ENCODE measurements at places on chromosomes 12 and 14.

DNA sequence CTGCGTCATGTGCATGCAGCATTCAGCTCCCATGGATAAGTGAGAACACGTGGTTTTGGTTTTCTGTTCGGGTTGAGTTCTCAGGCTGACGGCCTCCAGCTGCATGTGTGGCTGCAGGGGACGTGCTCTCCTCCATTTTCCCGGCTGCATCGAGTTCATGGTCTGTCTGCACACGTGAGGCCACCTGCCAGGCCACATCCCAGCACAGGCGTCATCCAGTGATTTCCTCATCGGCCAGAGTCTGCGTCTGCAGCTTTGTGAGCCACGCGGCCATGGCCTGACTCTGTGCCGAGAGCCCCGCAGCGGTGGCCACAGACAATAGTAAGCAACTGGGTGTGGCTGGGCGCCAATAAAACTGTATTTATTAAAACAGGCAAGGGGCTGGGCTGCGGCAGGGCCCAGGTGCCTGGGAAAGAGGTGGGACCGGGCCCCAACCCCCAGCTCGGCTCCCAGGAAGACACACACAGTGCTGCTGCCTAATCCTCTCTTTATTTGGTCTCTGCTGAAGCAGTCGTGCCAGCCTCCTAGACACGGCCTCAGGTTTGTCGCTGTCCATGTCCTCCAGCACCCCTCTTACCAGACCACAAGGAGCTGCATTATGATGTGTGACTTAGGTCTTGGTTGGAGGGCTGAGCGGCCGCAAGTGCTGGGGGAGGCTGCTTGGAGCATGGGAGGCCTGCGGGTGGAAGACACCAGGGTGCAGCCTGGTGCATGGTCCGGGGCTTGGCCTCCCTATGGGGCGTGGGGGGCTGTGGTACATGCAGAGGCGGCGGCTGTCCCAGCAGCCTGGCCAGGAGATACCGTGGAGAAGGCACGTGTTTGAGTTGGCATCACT, 52.0 kb downstream of the NOC4L start:
- DNase-seq, result no peak

- DNase-seq, result no peak
These were observed 32.9 kb downstream of the ALKBH1 start for GRCh38 chr14:77674931-77675330.

- DNase-seq, result peak; percentile 54
These were observed 6.0 kb downstream of the ALKBH2 start for GRCh38 chr12:109087250-109087649.

DNA sequence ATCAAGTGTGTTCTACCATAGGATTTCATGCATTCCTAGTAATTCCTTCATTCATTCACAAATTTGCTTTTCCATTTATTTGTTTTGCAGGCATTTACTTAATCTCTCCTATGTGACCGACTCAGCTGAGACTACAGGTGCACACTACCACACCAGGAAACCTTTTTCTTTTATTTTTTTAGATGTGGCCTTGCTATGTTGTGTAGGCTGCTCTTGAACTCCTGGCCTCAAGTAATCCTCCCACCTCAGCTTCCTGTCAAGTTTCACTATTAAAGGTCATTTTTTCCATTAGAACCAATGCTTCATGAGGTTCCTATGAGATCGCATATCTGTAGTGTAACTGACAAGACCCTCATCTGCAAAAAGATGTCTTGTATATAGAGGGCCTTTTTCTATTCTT, 1218.7 kb downstream of the VRK1 start:
- no peak for DNase-seq

- peak; percentile 73 for DNase-seq
These were observed 411.1 kb downstream of the TMEM121 start for GRCh38 chr14:105937253-105938054.

DNA sequence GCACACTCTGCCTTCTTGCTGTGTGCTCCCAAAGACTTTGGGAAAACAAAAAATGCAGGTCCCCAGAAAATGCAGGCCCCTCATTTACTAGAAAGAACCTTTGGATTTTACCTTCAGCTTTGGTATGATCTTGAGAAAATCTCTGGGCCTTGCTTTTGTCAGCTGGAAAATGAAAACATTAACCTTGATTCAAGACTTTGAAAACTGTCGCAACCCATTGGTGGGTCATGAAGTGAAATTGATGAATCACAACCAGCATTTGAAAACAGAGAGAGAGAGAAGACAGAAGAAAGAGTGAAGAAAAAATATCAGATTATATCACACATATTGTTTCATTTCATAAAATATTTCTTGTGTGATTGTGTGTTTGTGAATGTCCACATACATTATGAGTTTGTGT, 322.5 kb downstream of the ZFP36L1 start:
- DNase-seq, result no peak

- DNase-seq, result peak; percentile 100
These were observed at the start of gene SPTLC2 for GRCh38 chr14:77616454-77617229. SPTLC2 (minus strand) TSS chr14:77616637; CDS start chr14:77616579, 58 bp downstream.

GRCh38 chr12:122244565-122245371, 18.9 kb upstream of the DIABLO start:
- DNase-seq, result no peak

GRCh38 chr12:63382930-63383329, 231.9 kb upstream of the AVPR1A start:
- no peak for DNase-seq

GRCh38 chr12:51224625-51225024, 6.8 kb upstream of the POU6F1 start:
- DNase-seq, result no peak

DNA sequence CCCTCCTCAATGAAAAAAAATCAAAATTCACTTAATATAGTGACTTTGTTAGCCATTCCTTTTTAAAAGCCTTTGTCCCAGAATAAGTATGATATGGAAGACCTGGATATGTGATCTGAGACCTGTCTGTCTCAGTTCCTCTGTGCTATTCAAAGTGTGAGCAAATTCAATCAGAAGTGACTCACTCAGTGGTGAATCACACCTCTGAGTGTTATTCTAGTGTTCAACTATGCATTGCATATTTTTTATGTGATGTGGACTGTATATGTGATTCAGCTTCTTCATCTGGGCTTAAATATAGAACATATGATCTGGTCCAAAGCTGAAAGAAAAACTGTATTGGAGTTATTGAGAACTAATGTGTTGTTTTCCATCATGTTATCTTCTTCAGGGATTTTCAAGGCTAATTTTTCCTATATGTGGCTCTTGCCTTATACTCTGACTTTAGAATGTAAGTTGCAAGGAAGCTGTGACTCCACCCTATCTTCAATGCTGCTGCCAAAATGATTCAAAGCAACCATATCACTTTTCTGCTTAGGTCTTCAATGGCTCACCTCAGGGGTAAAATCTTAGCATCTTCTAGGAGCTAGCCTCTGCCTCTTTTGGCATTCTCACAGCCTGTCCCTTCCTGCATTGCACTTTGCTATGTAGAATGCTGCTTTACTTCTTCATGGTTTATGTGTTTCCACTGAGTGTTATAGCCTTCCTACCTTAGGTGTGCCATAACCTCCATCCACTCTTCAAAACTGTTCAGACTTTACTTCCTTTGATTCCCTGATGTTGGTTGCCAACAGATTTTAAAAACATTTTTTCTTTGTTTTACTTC, 169.8 kb downstream of the OTOGL start:
- DNase-seq, result no peak

DNA sequence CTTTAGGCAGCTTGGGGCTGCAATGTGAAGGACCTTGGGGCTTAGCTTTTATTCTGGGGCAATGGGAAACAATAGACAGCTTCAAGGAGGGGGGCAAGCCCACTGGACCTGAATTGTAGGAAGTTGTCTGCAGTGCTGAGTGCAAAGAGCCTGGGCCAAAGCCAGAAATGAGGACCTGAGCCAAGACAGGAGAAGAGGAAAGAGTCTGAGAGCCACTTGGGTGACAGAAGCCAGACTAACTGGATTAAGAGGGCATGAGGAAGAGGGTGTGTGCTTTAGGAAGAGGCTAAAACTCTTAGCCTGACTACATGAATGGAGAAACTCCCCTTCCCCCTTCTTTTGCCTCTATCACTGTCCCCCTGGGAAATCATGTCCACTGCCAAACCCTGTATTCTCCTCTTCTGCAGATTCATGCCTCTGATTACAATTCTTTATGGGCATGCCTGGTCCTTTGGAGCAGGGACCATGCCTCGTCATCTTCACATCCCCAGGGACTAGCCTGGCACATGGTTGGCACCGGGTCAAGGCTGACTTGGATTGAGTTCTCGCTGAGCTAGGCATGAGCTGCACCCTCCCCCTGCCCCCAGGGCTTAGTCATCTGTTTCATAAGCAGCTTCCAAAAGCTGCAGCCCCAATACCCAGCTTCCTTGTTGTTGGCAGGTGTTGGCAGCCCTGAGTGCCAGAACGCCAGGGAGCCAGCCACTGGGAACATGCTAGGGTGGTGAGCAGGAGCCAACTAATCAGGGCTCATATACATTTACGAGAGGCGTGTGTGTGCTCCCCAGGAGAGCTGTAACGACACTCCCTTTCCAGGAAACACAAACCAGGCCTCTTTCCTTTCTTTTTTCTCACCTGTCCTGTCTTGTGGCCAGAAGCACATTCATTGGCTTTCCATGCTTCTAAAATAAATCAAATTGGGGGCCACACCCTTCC, 27.7 kb upstream of the JDP2 start:
- DNase-seq, result no peak

- DNase-seq, result no peak
These were observed 27.0 kb downstream of the PDE6H start for GRCh38 chr12:14999695-15000365.

DNA sequence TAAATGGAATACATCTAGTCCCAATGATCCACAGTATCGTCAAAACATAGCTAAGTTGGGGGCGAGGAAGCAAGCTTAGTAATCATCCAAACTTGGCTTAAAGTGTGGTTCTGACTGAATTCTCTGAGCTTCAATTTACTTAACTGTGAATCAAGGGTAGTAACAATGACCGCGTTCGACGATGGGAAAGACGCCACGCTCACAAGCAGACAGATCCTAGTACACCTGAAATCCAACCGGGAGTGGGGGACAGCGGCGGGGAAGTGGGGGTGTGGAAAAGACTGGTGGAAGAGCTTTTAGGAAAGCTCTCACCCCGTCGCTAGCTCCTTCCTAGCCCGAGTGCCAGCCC, 433 bp downstream of the COX16 start:
- DNase-seq, result no peak

DNA sequence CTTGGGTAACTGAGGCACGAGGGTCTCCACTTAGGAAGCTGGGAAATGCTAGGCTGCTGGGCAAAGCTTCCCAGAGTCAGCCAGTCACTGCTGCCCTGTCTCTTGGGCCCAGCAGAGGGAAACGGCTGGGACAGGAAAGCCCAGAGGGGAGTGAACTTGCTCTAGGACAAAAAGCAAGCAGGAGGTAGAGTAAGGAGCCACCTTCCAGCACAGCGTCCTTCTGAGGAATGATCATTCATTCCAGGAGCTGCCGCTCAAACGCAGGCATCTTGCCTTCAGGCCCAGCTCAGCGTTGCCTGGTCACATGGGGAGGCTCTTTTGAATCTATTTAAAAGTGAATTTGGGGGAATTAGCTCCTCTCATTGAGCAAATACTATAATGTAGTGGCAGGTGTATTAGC, 118.6 kb downstream of the CRACR2A start:
- no peak for DNase-seq

DNA sequence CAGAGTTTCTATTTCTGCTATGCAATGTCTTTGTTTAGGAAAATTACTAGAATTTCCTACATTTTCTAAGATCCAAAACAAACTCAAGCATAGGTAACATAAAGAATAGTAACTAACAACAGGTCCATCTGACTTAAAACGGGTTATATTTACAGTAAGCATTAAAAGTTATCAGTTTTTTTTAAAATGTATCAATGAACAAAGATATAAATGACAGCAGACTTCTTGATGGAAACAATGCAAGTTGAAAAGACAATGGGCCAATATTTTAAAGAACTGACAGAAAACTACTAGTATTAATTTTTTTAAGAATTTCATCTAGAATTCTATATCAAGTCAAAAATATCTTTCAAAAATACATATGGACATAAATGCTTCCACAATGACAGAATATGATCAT, 367.1 kb upstream of the MGAT4C start:
- no peak for DNase-seq

- DNase-seq, result no peak
These were observed 900 bp downstream of the C2CD5 start for GRCh38 chr12:22543246-22544037.

- DNase-seq, result no peak
These were observed 142.5 kb downstream of the PHLDA1 start for GRCh38 chr12:75888874-75889613.

DNA sequence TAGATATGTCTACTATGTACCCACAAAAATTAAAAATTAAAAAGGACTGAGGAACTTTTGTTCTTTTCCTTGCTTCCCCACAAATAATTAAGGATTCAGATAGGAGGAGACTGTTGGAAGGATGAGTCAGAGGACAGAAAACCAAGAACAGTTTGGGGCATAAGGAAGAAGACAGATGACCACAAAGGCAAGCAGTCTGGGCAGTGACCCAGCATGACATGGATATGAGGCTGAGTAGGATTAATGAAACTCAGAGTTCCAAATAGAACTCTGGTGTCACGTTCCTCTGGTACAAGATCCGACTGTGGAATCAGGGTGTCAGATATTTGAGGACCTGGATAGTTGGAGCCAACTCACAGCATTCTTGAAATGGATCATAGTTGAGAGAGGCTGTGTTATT, 89.3 kb upstream of the SLC38A4 start:
- DNase-seq, result no peak

DNA sequence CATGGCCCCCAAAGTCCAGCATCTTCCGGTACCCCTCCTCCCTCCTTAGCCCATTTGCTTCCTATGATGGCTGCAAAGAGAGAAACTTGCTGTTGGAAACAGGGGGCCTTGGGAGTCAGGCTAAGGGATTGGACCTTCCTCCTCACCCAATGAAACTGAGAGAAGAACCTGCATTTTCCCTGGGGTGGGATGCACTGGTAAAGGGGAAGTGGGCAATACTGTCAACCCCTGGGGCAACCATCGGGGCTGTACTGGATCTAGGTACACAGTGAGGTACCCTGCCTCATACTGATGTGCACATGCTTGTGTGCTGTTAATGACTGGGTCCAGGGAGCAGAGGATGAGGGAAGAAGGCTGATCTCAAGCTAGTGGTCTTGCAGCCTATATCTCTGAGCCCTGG, 11.0 kb upstream of the JPH4 start:
- DNase-seq, result no peak

- no peak for DNase-seq
These were observed 859.9 kb upstream of the ATXN7L3B start for GRCh38 chr12:73677520-73678291.

DNA sequence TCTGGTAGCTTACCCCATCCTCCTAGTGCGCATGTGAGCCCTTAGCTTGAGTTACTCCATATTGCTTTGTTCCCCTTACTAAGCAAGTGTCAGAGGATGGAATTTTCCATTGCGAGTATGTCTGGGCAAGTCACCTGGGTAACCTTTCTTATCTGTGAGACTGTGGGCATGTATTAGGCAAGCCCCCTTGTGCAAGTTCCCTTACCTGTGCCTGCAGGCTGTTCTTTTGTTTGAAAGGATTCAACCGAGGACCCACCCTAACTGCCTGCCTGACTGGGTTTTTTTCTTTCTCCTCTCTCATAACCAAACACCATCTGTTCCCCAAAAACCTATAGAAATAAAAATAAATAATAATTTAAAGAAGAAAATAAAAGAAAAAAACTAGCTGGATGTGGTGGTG, 22.3 kb upstream of the PPP2R5E start:
- no peak for DNase-seq

GRCh38 chr14:55752580-55753390, 172.8 kb downstream of the KTN1 start:
- DNase-seq, result no peak

GRCh38 chr12:89040146-89040964, 311.9 kb downstream of the DUSP6 start:
- DNase-seq, result peak; percentile 87
